ENCODE measurements at places on chromosomes 3 and 15. TPM values are rescaled to one million over a fixed set of nuclear protein-coding genes. Genes with fewer than 3 reads are reported as not detected.

DNA sequence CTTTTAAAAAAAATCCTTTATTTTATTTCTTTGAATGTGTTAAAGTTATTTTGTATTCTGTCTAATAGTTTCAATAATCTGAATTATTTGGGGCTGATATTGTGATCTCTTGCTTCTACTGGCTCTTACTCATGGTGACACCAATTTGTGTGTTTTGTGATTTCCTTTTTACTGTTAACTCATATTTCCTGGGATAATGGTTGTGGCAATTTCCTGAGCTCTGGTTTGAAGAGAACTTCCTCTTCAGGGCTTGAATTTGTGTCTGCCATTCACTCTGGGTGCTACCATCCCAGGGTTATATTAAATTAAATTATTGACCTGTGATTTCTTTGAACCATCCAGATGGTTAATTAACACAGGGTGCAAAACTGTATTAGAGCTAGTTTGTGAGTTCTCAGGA is 60.4 kb upstream of the RNF7 start:
- no peak overlapping the region for H3K27ac ChIP-seq
- no peak for DNase-seq
- H3K4me3 ChIP-seq = no peak overlapping the region
- H3K4me1 ChIP-seq = peaks cover 15% of the 10 kb centered on the region

DNA sequence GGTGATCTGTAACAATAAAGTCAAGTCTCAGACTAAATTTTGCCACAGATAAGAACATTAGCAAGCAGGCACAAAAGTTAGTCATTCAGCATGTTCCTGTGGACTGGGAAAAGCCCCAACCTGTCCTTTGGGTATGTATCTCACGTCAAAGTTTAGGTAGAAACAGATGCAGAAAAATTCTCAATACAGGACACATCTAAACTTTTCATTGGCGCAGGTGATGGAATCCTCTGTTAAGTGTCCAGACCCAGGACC is 120.6 kb downstream of the ATG7 start:
- no peaks in the 10 kb centered on the region for H3K27me3 ChIP-seq
- H3K36me3 ChIP-seq = peaks cover 4% of the 10 kb centered on the region
- DNase-seq = no peak
- peaks cover 12% of the 10 kb centered on the region for H3K4me1 ChIP-seq
- no peak overlapping the region for H3K27ac ChIP-seq

Gene TRH
- total RNA-seq = not detected

- H3K4me1 ChIP-seq = no peaks in the 10 kb centered on the region
- no peaks in the 10 kb centered on the region for H3K27me3 ChIP-seq
- H3K27ac ChIP-seq = no peak overlapping the region
- no peak overlapping the region for H3K4me3 ChIP-seq
Measured at GRCh38 chr3:157999246-157999645, 107.0 kb downstream of the SHOX2 start.

DNA sequence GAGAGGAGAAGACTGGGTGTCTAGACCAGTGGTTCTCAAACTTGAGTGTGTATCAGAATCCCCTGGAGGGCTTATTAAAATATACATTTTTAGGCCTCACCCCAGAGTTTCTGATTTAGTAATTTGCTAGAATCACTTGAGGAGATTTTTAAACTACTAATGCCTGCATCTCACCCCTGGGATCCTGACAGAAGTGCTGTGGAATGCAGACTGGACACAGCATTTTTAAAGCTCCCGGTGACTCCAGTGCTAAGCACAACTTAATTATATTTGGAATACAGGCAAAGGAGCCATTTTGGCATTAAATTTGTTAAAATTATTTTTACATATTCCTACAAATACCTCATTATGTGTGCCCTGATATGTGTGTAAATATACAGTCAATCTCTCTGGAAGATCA is 26.7 kb upstream of the COL6A6 start:
- no peaks in the 10 kb centered on the region for H3K4me1 ChIP-seq
- no peaks in the 10 kb centered on the region for H3K36me3 ChIP-seq
- H3K4me3 ChIP-seq = no peak overlapping the region
- peaks cover 4% of the 10 kb centered on the region for H3K27me3 ChIP-seq

Gene OGG1
- total RNA-seq = 41.3 TPM

Gene MNS1
- 0.80 TPM for total RNA-seq

- H3K4me3 ChIP-seq = no peak overlapping the region
- no peak for DNase-seq
- H3K36me3 ChIP-seq = no peaks in the 10 kb centered on the region
- H3K27ac ChIP-seq = no peak overlapping the region
Measured at GRCh38 chr15:70974004-70974832, 81.6 kb downstream of the LRRC49 start.

Gene ITIH3
- not detected for total RNA-seq
